HepG2 (cell line): ENCODE measurements at places on chromosomes 6 and 20. TPM values are rescaled to one million over a fixed set of nuclear protein-coding genes. Genes with fewer than 3 reads are reported as not detected.

Gene MYBL2
- 8.7 and 11.9 TPM in 2 replicates for polyA plus RNA-seq

DNA sequence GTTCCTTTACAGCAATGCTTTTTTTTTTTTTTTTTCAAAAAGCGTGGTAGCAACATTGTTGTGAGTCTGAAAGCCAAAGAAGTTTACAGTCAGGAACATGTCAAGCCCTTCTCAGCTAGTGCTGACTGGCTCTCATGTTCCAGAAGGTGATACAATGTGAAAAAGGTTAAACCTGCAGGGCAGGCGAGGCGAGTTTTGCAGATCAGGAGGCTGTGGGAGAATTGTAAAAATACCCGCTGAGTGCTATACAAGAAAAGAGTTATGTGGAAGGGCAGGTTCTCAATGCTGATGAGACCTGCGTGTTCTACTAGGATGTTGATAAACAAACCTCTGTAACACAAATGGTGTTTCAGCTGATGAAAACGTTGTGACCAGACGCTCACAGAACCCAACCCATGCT lies 30.9 kb upstream of the RPP40 start:
- no peaks in the 10 kb centered on the region for H3K36me3 ChIP-seq
- H3K27ac ChIP-seq: no peak overlapping the region
- peaks cover 44% of the 10 kb centered on the region for H3K4me1 ChIP-seq
- DNase-seq: no peak

DNA sequence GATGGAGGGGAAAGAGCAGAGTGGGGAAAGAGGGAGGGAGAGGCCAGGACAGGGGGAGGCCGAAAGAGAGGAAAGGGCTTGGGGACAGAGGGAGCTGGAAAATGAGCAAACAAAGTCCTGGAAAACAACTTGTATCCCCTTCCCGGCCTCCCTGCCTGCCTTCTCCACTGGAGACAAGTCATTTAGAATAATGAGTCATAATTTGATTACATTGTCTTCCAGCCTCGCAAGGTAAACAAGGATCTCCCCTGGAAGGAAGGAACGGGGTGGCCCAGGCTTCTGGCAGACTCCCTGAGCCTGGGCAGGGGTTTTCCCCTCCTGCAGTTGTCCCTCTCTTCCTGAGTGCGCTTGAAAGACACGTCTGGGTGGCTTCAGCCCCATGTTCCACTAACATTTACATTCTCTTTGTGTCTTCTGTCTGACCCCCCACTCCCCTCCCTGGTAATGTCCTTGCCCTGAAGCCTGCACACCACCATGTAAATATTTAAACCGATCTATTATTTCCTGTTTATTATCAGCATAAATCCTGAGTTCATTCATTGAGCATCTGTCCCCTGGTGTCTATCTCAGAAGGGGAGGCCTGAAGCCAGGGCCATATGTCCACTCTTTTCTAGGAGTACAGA lies 12.1 kb upstream of the MRPS18A start:
- H3K4me3 ChIP-seq: no peak overlapping the region; the same call in 1 of the 2 replicates
- H3K27ac ChIP-seq: peak overlapping the region; percentile 7
- H3K36me3 ChIP-seq: no peaks in the 10 kb centered on the region

- DNase-seq: no peak
- peaks cover 3% of the 10 kb centered on the region; the same call in 1 of the 2 replicates for H3K36me3 ChIP-seq
- H3K4me1 ChIP-seq: no peaks in the 10 kb centered on the region
- no peaks in the 10 kb centered on the region for H3K27me3 ChIP-seq
- H3K27ac ChIP-seq: no peak overlapping the region
Observed at GRCh38 chr6:47574789-47575188, 97.2 kb downstream of the CD2AP start.

Gene ULBP3
- polyA plus RNA-seq: 0.22 and 0.48 TPM in 2 replicates

Gene ADGRF1
- polyA plus RNA-seq: not detected in 2 replicates

GRCh38 chr6:156912431-156912830 lies 135.3 kb downstream of the ARID1B start:
- no peaks in the 10 kb centered on the region for H3K4me1 ChIP-seq
- no peak overlapping the region for H3K27ac ChIP-seq
- no peak overlapping the region for H3K4me3 ChIP-seq

DNA sequence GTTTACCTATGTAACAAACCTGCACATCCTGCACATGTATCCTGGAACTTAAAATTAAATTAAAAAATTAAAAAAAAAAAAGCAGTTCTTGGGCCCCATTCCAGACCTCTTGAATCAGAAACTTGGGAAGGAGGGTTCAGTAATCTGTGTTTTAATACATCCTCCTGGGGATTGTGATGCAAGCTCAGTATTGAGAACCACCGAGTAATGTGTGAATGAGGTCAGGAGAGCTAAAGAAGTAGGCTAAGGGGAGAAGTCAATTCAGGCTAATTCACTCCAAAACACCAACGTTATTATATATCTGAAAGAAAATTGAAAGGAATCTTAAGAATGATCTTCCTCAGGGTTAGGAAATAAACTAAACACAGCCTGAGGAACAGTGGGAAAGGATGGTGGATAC lies 120.4 kb downstream of the RNF144B start:
- DNase-seq: no peak
- no peaks in the 10 kb centered on the region for H3K36me3 ChIP-seq
- peaks cover 8% of the 10 kb centered on the region for H3K4me1 ChIP-seq

- H3K36me3 ChIP-seq: no peaks in the 10 kb centered on the region
- no peaks in the 10 kb centered on the region for H3K4me1 ChIP-seq
- H3K27ac ChIP-seq: no peak overlapping the region
- no peaks in the 10 kb centered on the region for H3K27me3 ChIP-seq
- no peak for DNase-seq
Observed at GRCh38 chr6:134478764-134479399, 161.0 kb upstream of the SGK1 start.

- H3K27me3 ChIP-seq: no peaks in the 10 kb centered on the region
- H3K4me1 ChIP-seq: peaks cover 12% of the 10 kb centered on the region; the same call in 1 of the 2 replicates
- DNase-seq: no peak
- no peak overlapping the region for H3K4me3 ChIP-seq
- no peak overlapping the region for H3K27ac ChIP-seq
Observed at GRCh38 chr6:31693535-31693934, 9.6 kb downstream of the ABHD16A start.

Gene HRH3
- polyA plus RNA-seq: not detected in 2 replicates

DNA sequence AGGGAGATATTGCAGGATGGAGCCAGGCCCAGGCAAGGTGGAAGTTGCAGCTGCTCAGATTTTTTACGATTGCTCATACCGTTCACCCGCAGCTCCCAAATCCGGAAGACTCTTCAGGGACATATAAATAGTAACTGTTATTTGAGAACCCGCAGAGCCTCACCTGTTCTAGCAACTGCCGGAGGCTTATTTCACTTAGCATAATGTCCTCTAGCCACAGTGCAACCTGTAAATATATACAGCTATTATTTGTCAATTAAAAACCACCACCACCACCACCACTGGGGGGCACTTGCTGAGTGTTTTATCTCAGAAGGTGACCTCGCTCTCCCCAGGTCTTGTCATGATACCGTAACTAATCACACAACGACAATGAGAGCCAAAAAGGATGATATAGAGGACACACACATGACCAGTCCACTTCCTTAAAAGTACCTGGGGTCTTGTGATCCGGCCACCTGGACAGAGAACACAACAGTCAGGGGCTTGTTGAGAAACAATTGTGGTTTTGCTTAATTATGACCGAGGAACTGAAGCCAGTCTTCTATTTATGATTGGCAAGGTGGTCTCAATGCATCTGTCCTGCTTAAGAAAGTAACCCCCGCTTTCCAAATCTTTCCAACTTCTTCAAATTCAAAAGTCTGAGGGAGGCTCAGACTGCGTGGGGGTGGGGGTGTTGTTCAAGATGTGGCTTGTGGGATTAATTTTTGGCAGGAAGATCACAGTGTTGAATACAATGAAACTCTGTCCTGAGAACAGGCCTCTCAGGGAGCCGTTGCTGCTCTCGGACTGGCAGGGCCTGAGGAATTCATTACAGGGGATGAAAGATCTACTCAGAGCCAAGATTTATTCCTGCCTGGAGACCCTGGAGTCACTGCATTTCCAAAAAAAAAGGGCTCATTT lies 107.7 kb upstream of the PRND start:
- peaks cover 44% of the 10 kb centered on the region for H3K27me3 ChIP-seq
- H3K27ac ChIP-seq: no peak overlapping the region
- no peaks in the 10 kb centered on the region for H3K36me3 ChIP-seq

DNA sequence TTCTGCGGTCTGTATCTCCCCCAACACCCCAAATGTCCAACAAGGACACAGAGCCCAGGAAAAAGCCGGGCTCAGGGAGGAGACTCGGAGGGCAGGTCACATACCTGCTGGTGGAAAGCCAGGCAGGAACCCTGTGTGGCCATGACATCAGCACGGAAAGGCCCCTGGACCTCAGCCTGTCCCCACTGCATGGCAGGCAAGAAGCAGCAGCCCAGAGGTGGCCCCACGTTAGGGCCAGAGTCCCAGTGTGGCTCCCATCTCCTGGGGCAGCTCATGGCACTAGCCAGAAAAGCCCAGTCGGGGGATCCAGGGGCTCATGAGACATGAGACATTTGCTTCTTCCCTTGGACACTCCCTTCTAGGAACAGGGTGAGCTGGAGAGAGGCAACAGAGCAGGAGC lies 258.7 kb downstream of the DLL1 start:
- H3K36me3 ChIP-seq: no peaks in the 10 kb centered on the region
- H3K27ac ChIP-seq: no peak overlapping the region
- no peak overlapping the region for H3K4me3 ChIP-seq

DNA sequence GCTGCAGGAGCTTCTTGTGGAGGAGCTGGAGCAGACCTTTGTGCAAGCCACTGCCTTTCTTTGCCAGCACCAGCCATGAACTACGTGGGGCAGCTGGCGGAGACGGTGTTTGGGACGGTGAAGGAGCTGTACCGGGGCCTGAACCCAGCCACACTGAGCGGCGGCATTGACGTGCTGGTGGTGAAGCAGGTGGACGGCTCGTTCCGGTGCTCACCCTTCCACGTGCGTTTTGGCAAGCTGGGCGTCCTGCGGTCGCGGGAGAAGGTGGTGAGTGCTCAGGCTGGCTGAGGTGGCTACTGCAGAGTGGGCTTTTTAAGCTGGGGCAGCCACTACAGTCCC lies 5.1 kb downstream of the LPIN3 start:
- H3K36me3 ChIP-seq: peaks cover 17% of the 10 kb centered on the region; the same call in 2 of the 3 replicates
- no peak overlapping the region for H3K27ac ChIP-seq
- no peaks in the 10 kb centered on the region; the same call in 2 of the 3 replicates for H3K27me3 ChIP-seq
- H3K4me1 ChIP-seq: peaks cover 28% of the 10 kb centered on the region

Gene PRDM13
- not detected in 2 replicates for polyA plus RNA-seq

GRCh38 chr6:112027942-112028674 lies 25.8 kb upstream of the CCN6 start:
- peaks cover 46% of the 10 kb centered on the region for H3K4me1 ChIP-seq
- no peaks in the 10 kb centered on the region for H3K36me3 ChIP-seq
- H3K27me3 ChIP-seq: no peaks in the 10 kb centered on the region; the same call in 1 of the 2 replicates
- H3K4me3 ChIP-seq: no peak overlapping the region
- no peak overlapping the region for H3K27ac ChIP-seq

Gene PRDM1
- polyA plus RNA-seq: 0.03 and 0.13 TPM in 2 replicates

- no peak overlapping the region for H3K27ac ChIP-seq
- H3K27me3 ChIP-seq: no peaks in the 10 kb centered on the region
- no peak overlapping the region for H3K4me3 ChIP-seq
- no peaks in the 10 kb centered on the region for H3K36me3 ChIP-seq
- DNase-seq: no peak
- no peaks in the 10 kb centered on the region for H3K4me1 ChIP-seq
Observed at GRCh38 chr20:14832630-14833029, 495.2 kb upstream of the FLRT3 start.
